ENCODE measurements at places on chromosomes 3 and 15. TPM values are rescaled to one million over a fixed set of nuclear protein-coding genes. Genes with fewer than 3 reads are reported as not detected.

SH3BP5 gene
- 40.9 TPM for total RNA-seq

CRELD1 gene
- total RNA-seq, result 15.9 TPM

WNT7A gene
- total RNA-seq, result not detected

RPP25 gene
- 5.1 TPM for total RNA-seq

IVD gene
- total RNA-seq, result 38.4 TPM

CCDC39 gene
- not detected for total RNA-seq

DNA sequence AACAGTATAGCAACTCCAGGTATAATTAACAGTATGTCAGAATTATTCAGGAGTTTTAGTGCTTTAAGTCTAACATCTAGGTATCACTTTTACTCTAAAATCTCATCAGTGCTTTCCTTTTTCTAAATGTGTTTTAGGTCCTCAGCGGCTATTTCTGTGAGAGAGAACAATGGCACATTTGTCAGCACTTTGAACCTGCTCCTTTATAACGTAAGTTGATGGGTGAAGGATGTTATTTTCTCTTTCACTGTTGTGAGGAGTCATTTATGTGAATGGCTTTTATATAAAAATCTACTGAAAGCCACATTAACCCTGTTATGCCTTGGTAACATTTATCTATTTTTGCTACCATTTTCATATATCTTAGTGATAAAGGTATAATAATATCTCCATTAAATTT is 22.8 kb downstream of the ZPLD1 start:
- no peak overlapping the region for H3K27ac ChIP-seq
- peaks cover 5% of the 10 kb centered on the region for H3K27me3 ChIP-seq
- H3K4me1 ChIP-seq, result no peaks in the 10 kb centered on the region
- no peaks in the 10 kb centered on the region for H3K36me3 ChIP-seq

- H3K27me3 ChIP-seq, result no peaks in the 10 kb centered on the region
- no peaks in the 10 kb centered on the region for H3K4me1 ChIP-seq
- H3K36me3 ChIP-seq, result no peaks in the 10 kb centered on the region
- DNase-seq, result no peak
- no peak overlapping the region for H3K27ac ChIP-seq
Measured at GRCh38 chr3:174710612-174711011, 148.5 kb upstream of the NAALADL2 start.

GRCh38 chr3:62028236-62028635 is 345.1 kb downstream of the FEZF2 start:
- no peaks in the 10 kb centered on the region for H3K36me3 ChIP-seq
- H3K27me3 ChIP-seq, result no peaks in the 10 kb centered on the region
- no peak overlapping the region for H3K4me3 ChIP-seq
- no peak for DNase-seq
- H3K27ac ChIP-seq, result no peak overlapping the region

- H3K4me1 ChIP-seq, result peaks cover 13% of the 10 kb centered on the region
- peaks cover 84% of the 10 kb centered on the region for H3K27me3 ChIP-seq
- H3K4me3 ChIP-seq, result no peak overlapping the region
- peaks cover 2% of the 10 kb centered on the region for H3K36me3 ChIP-seq
Measured at GRCh38 chr15:52787549-52788098, 2.5 kb downstream of the ONECUT1 start.

- H3K27ac ChIP-seq, result no peak overlapping the region
- H3K4me1 ChIP-seq, result peaks cover 50% of the 10 kb centered on the region
- DNase-seq, result no peak
- H3K4me3 ChIP-seq, result no peak overlapping the region
- peaks cover 2% of the 10 kb centered on the region for H3K36me3 ChIP-seq
- H3K27me3 ChIP-seq, result no peaks in the 10 kb centered on the region
Measured at GRCh38 chr15:40449275-40449674, 8.5 kb downstream of the BAHD1 start.

DNA sequence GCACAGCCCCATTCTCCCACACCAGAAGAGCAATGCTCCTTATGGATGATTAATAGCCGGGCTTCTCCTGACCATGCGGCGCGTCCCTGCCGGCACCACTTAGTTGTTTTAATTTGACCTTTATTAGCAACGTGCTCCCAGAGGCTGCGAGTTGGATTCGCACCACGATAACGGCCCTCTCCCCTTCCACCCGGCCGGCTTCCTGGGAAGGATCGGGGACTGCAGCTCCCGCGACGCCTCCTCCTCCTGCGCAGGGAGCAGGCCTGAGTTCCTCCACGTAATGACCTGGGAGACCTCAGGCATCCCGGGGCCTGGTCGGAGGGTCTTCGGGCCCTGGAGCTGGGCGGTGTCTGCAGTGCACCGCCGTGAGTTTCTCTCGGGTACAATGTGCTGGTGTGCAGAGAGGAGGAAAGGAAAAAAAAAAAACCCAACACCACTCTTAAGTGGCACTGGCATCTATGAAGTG is 243.3 kb upstream of the TOPAZ1 start:
- H3K4me1 ChIP-seq, result peaks cover 41% of the 10 kb centered on the region
- peaks cover 8% of the 10 kb centered on the region for H3K36me3 ChIP-seq
- H3K27me3 ChIP-seq, result peaks cover 82% of the 10 kb centered on the region
- H3K27ac ChIP-seq, result peak overlapping the region; percentile 35
- H3K4me3 ChIP-seq, result peak overlapping the region; percentile 35

- H3K4me3 ChIP-seq, result no peak overlapping the region
- no peak for DNase-seq
- no peak overlapping the region for H3K27ac ChIP-seq
- H3K4me1 ChIP-seq, result no peaks in the 10 kb centered on the region
- H3K27me3 ChIP-seq, result no peaks in the 10 kb centered on the region
Measured at GRCh38 chr3:106485217-106485616, 616.4 kb upstream of the CBLB start.

DNA sequence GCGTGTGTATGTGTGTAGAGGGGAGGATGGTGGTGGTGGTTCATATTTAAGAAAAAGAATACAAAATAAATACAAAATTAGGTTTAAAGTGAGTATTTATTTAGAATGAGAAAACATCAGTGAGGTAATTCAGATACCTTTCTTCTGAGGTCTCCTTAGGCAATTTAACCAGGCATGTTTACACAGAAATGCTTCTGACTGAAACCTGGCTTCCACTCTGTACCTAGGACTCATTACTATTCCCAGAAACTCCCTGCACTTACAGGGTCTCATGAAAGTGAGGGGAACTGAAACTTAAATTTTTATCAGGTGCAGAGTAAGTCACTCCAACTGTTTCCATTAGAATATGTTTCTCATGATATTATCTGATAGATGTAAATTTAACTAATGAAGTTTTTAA is 10.3 kb upstream of the DIPK2A start:
- no peak overlapping the region for H3K4me3 ChIP-seq
- H3K27me3 ChIP-seq, result peaks cover 26% of the 10 kb centered on the region

- H3K27ac ChIP-seq, result no peak overlapping the region
- H3K4me1 ChIP-seq, result no peaks in the 10 kb centered on the region
- DNase-seq, result no peak
- no peak overlapping the region for H3K4me3 ChIP-seq
Measured at GRCh38 chr3:170513642-170514041, 72.2 kb downstream of the SLC7A14 start.

DNA sequence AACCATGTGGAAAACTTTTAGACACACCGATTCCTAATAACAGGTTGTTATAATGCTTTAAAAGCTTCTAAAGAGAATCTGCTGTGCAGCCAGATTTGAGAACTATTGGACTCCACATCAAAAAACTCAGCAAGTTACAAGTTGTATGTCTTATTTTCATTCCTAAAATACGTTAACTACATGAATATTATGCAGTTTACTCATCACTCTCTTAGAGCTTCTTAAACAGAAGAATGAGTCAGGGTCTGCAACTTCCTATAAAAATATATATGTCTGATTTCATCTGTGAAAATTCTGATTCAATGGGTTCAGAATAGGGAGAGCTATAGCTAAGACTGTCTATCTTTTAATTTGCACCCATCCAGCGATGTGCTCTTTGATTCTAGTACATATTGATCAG is 244.2 kb upstream of the EPHA3 start:
- no peaks in the 10 kb centered on the region for H3K36me3 ChIP-seq
- H3K27me3 ChIP-seq, result no peaks in the 10 kb centered on the region
- no peak for DNase-seq

GRCh38 chr15:55588815-55589115 is 620 bp upstream of the PYGO1 start:
- H3K4me3 ChIP-seq, result no peak overlapping the region
- no peak for DNase-seq
- H3K36me3 ChIP-seq, result peaks cover 3% of the 10 kb centered on the region
- H3K27ac ChIP-seq, result no peak overlapping the region
- H3K4me1 ChIP-seq, result peaks cover 2% of the 10 kb centered on the region
- H3K27me3 ChIP-seq, result peaks cover 41% of the 10 kb centered on the region

DNA sequence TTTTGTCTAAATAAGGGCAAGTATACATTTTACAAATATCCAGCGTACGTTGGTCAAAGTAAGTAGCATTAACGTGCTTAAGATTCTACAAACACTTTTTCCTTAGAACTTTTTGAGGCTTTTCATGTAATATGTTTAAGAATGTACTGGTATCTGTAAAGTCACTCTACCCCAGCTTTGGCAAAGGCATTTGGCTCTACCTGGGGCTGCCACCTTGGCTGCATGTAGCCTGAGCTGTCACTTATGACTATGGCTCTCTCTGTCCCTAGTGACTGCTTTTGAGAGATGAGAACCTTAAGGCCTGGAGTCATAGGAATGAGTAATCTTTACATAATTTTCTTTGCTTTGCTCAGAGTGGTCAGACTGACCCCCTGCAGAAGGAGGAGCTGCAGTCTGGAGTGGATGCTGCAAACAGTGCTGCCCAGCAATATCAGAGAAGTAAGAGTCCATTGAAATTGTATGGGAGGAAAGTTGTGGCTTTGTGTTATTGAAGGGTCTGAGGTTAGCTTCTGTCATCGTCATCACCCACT is 61.2 kb downstream of the IQGAP1 start:
- peaks cover 75% of the 10 kb centered on the region for H3K36me3 ChIP-seq
- H3K4me1 ChIP-seq, result peaks cover 5% of the 10 kb centered on the region
- H3K27ac ChIP-seq, result no peak overlapping the region

GRCh38 chr3:194166682-194167479 is 30.9 kb downstream of the HES1 start:
- H3K36me3 ChIP-seq, result no peaks in the 10 kb centered on the region
- no peak for DNase-seq
- H3K4me3 ChIP-seq, result no peak overlapping the region
- H3K4me1 ChIP-seq, result peaks cover 11% of the 10 kb centered on the region
- H3K27ac ChIP-seq, result no peak overlapping the region

- no peak overlapping the region for H3K4me3 ChIP-seq
- no peak for DNase-seq
- H3K27ac ChIP-seq, result no peak overlapping the region
- H3K4me1 ChIP-seq, result peaks cover 51% of the 10 kb centered on the region
Measured at GRCh38 chr3:72485641-72486040, 362.6 kb downstream of the SHQ1 start.

GRCh38 chr3:143412084-143412483 is 292.5 kb downstream of the CHST2 start:
- H3K36me3 ChIP-seq, result no peaks in the 10 kb centered on the region
- H3K27me3 ChIP-seq, result no peaks in the 10 kb centered on the region
- no peak overlapping the region for H3K27ac ChIP-seq
- no peak for DNase-seq
- no peak overlapping the region for H3K4me3 ChIP-seq
- peaks cover 7% of the 10 kb centered on the region for H3K4me1 ChIP-seq

GRCh38 chr15:90641581-90642463 is 75.3 kb upstream of the BLM start:
- DNase-seq, result no peak
- H3K27me3 ChIP-seq, result no peaks in the 10 kb centered on the region
- peaks cover 59% of the 10 kb centered on the region for H3K36me3 ChIP-seq
- peaks cover 3% of the 10 kb centered on the region for H3K4me1 ChIP-seq
- no peak overlapping the region for H3K27ac ChIP-seq

DNA sequence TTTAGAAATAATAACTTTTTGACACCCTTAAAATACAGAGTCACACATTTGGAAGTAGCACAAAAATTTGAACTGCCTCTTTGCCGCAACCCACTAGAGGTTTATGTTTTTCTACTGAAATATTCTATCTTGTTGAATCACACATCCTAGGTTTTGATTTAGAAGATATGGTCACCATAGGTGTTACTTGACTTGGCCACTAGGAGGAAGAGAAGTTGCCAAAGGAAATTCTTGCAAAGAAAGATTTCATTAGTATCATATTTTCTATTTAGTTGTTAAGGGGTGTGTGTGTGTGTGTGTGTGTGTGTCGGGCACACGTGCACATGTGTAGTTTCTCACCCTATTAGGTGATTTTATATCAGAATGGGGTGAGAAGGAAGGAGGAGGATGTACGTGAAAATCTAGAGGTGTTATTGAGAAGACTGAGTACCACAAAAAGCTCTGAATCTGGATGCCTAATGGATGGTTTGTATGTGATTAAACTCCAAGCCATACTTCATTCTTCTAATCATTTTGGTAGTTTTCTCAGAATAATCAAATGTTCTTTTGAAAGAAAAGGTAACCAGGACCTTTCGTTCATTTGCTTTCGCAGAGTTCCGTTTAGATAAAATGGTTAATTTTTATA is 31.5 kb downstream of the ZFAND6 start:
- no peaks in the 10 kb centered on the region for H3K27me3 ChIP-seq
- DNase-seq, result no peak

GRCh38 chr3:114034787-114035545 is 21.4 kb downstream of the CCDC191 start:
- no peak overlapping the region for H3K27ac ChIP-seq
- H3K4me3 ChIP-seq, result no peak overlapping the region
- H3K36me3 ChIP-seq, result peaks cover 2% of the 10 kb centered on the region
- no peaks in the 10 kb centered on the region for H3K27me3 ChIP-seq

DNA sequence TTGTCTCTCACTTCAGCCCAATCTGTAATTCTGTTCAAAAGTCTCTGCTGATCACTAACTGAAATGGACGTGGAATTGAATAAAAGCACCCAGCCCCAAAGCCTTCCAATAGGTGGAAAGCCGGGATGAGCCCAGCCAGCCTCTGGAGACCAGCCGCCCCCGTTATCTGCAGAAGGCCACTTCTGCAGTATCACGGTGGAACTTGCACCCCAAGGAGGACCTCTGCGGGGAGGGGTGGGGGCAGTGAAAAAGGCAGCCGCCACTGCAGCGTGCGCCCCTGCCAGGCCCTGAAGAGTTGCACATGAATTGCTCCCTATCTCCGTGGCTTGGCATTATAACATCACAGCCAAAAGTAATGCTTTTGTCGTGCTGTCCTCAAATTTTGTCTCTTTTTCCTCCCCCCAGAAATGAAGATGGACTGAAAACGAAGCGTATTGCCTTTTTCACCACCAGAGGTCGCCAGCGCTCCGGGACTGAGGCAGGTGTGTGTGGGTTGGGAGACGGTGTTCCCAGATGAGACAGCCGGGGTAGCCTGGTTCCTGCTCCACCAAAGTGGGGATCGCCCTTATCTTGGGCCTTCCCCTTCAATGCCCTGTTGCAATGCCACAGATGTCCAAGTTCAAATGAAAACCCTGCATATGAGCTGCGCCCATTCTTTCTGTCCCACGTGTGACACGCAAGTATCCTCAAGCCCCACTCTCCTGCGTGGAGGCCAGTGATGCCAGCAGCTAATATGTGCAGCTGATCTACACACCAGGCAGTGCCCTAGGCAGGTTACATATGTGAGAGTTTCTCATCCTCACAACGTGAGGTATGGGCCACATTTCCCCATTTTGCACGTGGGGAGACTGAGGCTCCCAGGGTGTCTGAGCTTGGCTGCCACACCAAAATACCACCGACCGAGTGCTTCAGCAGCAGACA is 96.0 kb downstream of the LRRK1 start:
- peaks cover 6% of the 10 kb centered on the region for H3K27me3 ChIP-seq
- peak; percentile 74 for DNase-seq
- H3K27ac ChIP-seq, result no peak overlapping the region
- H3K4me1 ChIP-seq, result no peaks in the 10 kb centered on the region

- H3K27ac ChIP-seq, result no peak overlapping the region
- H3K4me1 ChIP-seq, result no peaks in the 10 kb centered on the region
- H3K4me3 ChIP-seq, result no peak overlapping the region
- H3K27me3 ChIP-seq, result no peaks in the 10 kb centered on the region
Measured at GRCh38 chr3:181929501-181929900, 217.8 kb downstream of the SOX2 start.

All from activated CD4-positive, alpha-beta memory T cell treated with anti-CD3 and anti-CD28 coated beads, Interleukin-2, amount 10 ng/mL, durations not matched to agents 7 days and 5 days (primary cell).